Stimulated activated naive CD8-positive, alpha-beta T cell treated with anti-CD3 and anti-CD28 coated beads, Interleukin-15, amount 100 ng/mL, for 72 hours (primary cell): ENCODE measurements at places on chromosomes 4 and X.
A peak's percentile ranks its signal among the peaks of the same experiment; 100 is the strongest.

DNA sequence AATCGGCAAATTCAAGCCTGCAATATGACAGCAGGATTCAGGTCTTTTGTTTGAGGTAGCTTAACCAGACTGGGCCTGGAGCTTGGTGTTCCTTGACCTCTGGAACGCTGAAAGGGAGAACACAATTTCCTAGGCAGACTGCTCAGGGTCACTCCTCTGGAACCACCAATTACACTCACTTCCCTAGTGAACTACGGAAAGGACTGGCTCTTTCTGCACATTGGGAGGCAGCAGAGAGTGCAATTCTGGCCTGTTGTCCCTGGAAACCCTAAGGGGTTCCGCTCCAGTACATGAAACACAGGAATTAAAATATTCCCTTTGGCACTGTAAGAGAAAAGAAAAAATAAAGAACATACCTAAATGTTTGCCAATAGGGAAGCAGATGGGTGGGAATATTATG lies 58.6 kb downstream of the GPC3 start:
- DNase-seq: no peak

DNA sequence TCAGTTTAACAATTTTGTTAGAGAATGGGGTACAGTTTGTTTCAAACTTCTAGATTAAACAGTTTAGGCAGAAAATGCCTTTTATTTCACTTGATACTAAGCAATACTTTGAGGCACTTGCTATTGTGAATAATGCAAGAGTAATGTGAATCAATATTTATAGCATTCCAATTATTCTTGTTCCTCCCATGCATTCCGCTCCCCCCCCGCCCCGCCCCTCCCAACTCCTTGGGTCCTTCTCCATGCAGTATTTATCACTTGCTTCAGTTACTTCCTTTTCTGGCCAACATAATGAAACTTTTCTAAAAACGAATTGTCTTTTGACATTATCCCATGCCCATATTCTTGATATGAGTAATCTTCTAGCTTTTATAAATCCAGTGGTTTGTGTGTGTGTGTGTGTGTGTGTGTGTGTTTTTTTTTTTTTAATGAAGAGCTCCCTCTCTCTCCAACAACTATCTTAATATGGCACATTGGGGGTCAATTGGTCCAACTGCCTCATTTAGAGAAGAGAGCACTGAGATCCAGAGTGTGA lies 1.6 kb downstream of the BANK1 start:
- DNase-seq: no peak

DNA sequence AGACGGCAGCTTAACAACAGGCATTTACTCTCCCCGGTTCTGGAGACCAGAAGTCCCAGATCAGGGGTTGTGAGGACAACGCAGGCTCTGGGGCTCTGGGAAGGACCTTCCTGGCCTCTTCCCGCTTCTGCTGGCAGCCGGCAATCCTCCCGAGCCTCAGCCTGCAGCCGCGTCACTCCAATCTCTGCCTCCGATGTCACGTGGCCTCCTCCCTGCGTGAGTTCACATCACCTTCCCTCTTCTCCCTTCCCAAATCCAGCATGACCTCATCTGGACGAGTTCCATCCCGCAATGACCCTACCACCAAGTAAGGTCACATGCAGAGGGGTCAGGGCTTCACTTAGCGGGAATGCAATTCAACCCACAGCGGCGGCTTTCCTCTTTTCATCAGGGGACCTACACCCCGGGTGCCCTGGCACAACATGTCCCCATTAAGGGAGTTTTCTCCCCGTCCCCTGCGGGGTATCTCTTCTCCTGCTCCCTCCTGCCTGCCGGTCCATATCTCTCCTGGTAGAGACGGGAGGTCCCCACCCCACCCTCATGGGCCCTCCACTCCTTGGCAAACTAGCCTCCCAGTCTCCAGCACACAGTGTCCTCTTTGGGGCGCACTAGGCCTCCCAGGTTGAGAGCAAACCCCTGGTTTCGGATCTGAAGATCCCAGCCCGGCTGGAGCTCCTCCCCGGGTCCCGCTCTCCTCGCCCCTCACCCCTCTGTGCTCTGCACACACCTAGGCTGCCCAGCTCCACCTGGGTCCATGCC lies 25.5 kb downstream of the ABLIM2 start:
- no peak for DNase-seq

GRCh38 chrX:11899091-11899490 lies 141.1 kb downstream of the MSL3 start:
- DNase-seq: no peak

DNA sequence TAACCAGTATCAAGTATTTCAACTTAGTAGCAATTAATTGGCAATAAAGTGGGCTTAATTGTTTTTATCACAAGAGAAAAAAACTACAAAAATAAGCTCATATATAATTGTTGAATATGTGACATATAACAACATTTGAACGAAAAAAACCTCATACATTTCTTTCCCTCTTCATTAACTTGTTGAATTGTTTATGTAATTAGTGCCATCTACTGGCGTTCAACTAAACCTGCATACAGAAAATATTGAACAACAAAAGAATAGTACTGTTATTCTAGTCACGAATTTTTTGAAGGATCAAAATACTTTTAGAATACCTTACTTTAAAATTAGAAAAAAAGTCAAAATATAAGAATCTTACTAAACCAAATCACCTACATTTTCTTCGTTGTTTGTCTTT lies 586.5 kb upstream of the FTHL17 start:
- no peak for DNase-seq

- no peak for DNase-seq
Observed at GRCh38 chrX:155956649-155957048, 40.8 kb upstream of the IL9R start.

- no peak for DNase-seq
Observed at GRCh38 chrX:39450234-39450977, 647.4 kb downstream of the BCOR start.

DNA sequence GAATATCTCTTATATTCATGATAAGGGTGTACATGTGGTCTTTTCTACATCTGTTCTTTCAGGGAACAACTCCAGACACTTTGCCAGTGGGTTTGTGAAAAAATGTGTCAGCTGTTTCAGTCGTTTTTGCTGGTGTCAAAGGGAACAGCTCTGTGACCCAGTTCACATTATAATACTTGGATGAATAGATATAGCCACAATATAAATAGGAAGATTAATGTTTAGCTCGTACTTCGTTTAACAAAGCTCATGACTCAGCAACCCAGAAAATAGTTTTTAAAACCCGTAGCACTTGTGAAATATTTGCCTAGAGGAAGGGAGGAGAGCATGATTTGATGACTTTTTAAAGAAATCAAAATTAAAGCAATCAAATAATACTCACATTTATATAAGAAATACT lies 7.9 kb downstream of the LIAS start:
- no peak for DNase-seq

DNA sequence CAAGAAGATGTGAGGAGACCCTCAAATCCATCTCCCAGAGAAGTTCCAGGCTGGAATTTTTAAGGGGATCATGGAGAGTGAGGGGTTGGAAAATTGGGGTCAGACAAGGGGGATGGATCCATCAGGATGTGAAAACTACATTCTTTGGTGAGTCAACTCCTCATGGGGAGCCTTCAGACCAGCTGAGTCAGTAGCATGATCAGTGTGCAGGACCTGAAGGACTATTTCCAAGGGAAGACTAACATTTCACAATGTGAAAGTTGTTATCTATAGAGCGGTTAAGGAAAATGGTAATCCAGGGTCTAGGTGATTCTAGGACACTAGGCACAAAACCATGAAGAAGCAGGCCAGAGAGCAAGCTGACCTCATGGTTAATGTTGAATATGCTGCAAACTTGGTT lies 38.6 kb upstream of the CEP135 start:
- no peak for DNase-seq

- peak; percentile 25 for DNase-seq
Observed at GRCh38 chrX:150587585-150588503, 19.4 kb downstream of the MTM1 start.

GRCh38 chr4:115596265-115597001 lies 483.0 kb upstream of the NDST4 start:
- DNase-seq: no peak

GRCh38 chr4:146398404-146398803 lies 123.3 kb downstream of the SLC10A7 start:
- DNase-seq: no peak

DNA sequence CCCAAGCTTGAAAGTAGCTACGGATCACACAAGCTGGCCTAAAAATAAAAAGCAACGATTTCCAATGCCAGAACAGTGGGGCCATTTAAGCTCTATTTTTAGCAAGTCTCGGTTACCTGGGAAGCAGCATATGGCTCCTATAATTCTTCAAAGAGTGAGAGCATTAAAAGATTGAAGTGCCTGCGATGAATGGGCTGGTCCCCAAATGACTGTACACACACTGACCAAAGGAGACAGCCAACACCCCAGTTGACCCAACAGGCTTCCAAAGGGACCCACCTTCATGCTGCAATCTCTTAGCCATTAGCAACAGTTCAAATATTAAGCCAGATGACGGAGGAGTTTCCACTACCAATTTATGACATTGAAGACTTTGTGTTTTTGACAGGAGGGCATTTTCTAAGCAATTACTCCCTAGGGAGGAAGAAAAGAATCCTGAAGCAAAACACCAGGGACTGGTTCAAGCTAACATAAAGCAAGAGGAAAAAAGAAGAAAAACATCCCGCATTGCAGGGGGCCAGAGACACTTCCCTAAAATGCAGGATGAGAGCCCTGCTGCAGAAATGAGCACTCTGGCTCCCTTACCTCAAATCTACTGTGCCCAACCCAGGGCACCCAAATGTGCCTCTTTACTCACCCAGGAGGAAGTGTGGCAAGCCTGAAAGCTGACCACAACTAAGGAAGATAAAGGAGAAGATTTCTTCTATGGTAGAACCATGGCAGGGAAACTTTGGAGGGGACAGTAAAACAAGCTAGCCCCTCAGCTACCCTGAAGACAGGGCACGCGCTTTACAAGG lies 21.6 kb downstream of the SH3KBP1 start:
- DNase-seq: no peak

GRCh38 chr4:79516114-79516513 lies 108.1 kb upstream of the GK2 start:
- no peak for DNase-seq

- no peak for DNase-seq
Observed at GRCh38 chrX:149570668-149571067, 16.6 kb downstream of the MAGEA9B start.

DNA sequence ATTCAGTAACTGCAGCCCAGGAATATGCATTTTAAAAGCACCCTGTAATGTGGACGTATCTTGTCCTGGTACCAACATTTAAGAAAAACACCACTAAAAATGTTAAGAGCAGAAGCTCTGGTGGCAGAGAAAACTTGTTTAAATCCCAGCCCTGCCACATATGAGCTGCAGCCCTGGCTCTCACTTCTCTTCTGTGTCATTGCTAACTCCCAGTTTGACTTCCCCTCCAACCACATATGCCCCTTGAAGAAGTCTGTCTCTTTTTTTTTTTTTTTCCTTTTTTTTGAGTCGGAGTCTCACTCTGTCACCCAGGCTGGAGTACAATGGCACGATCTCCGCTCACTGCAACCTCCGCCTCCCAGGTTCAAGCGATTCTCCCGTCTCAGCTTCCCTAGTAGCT lies 14.8 kb downstream of the LHFPL1 start:
- no peak for DNase-seq

- DNase-seq: no peak
Observed at GRCh38 chrX:11398785-11399184, 105.6 kb downstream of the AMELX start.

DNA sequence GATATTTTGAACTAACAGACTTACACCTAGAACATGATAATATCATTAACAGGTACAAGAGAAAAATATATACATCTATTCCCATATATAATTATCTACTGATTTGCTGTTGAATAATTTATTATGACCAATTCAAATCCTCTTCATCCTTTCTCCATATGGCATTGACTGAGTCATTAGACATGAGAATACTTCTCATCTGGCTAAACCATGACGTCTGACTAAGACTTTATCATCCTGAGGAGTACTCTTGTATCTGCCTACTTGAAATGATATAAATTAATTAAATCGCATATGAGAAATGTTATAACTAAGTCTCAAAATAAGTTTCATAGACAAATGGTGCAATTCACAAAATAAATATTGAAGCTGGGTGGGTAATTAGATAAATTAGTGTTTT lies 67.4 kb downstream of the EMCN start:
- no peak for DNase-seq

DNA sequence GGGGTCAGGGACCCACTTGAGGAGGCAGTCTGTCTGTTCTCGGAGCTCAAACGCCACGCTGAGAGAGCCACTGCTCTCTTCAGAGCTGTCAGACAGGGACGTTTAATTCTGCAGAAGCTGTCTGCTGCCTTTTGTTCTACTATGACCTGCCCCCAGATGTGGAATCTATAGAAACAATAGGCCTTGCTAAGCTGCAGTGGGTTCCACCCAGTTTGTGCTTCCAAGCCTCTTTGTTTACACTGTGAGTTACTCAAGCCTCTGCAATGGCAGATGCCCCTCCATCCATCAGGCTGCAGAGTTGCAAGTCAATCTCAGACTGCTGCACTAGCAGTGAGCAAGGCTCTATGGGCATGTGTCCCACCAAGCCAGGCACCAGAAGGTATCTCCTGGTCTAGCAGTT lies 158.1 kb downstream of the DTHD1 start:
- no peak for DNase-seq

DNA sequence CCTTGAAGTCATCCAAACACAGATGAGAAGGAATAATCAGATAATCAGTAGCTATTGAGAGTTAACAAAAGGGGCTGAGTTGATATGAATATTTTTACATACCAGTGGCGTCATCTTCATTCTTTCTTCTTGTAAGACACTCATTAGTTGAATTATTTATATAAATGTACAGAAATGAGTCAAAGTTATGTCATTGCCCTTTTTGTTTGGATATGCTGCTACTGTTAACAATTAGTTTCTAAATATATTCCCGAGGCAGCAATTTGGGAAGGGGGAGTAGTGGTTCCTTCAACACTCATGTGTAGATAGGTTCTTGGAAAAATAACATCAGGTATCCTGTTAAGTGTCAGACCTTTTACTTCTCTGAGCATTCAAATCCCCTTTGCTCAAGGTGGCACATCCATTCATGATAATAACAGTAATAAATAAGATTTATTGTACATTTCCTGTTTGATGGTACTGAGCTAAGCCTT lies 436.6 kb downstream of the SPRY1 start:
- no peak for DNase-seq

DNA sequence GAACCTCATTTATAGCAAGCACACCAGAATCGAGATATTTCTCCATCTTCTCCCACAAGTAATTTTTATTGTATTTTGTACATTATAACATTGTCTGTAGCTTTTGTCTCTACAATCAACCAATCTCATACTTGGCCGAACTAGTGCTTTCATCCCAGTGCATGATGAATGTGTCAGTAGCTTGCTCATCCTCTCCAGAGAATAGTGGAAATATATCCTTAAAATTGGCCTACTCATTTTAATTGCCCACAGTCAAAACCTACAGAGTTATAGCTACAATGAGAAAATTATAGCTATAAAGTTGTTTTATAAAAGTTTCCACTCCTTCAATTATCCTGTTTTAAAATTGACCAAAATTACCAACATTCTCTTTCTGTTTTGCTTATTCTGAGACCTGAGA lies 103.8 kb downstream of the MAPK10 start:
- no peak for DNase-seq

GRCh38 chr4:71212216-71212615 lies 126.6 kb upstream of the SLC4A4 start:
- DNase-seq: no peak

- no peak for DNase-seq
Observed at GRCh38 chr4:38180456-38180855, 220.3 kb downstream of the PTTG2 start.

GRCh38 chr4:172152284-172152683 lies 339.1 kb downstream of the GALNTL6 start:
- DNase-seq: no peak
